Mesendoderm (in vitro differentiated cells): ENCODE measurements at places on chromosomes 16 and 17.
A peak's percentile ranks its signal among the peaks of the same experiment; 100 is the strongest.

DNA sequence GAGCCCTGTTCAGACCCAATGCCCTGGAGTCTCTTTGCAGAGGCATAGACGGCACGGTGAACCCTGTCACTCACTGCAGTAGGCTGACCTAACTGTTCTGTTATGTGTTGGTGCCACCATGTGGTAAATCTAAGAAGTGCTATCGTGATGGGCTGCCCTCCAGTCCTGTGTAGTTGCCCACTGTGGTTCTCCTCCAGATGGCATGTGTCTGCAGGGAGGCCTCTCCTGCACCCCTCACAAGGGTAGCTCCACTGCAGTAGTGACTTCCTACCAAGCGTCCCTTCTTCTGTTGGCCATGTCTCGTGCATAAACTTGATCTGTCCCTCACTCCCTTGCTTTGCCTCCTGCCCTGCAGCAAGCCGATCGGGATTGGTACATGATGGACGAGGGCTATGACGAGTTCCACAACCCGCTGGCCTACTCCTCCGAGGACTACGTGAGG is 5.8 kb downstream of the DHX38 start:
- DNase-seq: peak; percentile 82

DNA sequence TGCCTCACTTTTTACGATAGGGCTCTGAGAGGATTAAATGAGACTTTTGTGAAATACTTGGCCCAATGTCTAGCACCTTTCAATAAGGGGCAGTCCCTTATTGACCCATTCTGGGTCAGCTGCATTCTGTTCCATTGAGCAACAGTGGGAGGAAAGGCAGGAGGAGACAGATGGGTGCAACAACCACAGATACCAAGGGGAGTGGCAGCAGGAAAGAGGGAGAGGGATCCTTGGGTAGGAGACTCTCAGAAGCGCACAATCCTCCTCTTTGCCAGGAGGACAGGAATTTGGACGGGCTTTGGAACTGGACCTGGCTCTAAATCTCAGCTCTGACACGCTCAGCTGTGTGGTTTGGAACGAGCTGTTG is 3.5 kb downstream of the PIPOX start:
- DNase-seq: peak; percentile 36

- DNase-seq: no peak
Measured at GRCh38 chr17:37447641-37448040, 41.0 kb downstream of the TADA2A start.

DNA sequence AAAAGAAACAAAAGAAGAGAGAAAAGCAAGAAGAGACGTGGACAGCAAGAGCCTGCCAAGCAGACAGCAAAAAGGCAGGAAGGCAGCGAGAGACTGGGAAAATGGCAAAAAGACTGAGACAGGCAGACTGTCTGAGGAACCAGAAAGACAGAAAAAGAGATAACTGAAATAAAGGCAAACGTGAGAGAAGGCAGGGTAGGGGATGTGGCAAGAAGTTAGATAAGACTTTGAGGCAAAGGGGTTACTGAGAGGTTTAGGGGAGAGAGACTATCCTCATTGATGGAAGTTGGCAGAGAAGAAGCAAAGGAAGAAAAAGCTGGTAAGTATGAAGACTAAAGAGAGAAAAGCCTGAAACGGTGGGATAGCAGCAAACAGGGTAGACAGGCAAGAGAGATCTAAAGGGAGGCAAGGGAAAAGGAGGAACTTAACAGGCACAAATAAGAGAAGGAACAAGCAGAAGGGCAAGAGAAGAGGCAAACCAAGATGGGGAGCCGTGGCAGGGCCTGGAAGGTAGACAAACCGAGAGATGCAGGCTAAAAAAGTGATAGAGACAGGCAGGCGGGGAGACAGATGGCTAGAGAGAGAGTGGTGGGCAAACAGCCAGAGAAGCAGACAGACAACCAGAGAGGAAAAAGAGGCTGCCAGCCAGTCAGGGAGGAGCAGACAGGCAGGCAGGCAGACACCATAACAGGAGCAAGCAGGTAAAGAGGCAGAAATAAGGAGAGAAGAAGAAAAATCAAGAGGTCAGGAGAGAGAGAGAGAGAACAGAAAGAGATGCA is 7.1 kb upstream of the CHD3 start:
- DNase-seq: no peak
